ENCODE measurements at places on chromosomes 2 and 18.
A peak's percentile ranks its signal among the peaks of the same experiment; 100 is the strongest.

DNA sequence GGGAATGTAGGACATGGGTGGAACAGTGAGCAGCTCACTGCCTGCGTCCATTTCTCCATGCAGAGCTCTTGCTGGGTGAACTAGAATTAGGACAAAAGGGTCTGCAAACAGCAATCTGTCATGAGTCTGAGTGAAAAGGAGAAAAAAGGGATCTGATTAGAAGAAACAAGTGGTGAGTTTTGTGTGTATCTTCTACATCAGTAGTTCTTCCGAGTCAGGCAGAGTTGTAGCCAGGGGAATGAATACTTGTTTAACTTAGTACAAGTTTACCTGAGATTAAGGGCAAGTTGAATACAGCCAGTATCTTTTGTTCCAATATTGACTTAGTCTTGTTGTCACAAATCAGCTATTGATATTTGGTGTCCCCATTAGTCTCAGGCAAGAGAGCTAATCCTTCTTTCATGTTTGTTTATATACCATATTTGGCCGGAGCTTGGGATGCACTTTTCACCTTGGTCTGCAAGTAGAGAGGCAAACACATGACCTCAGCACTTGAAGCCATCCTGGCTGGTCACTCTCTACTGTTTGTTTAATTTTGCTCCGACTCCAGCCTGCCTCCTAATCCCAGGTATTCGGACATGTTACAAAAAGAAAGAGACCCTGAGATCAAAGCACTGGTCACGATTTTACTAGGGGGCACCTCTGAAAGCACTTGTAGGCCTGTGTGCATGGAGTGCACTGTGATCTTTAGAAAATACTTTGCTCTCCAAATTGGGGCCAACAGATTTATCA is 211.0 kb upstream of the NT5C1B start:
- no peak for DNase-seq

DNA sequence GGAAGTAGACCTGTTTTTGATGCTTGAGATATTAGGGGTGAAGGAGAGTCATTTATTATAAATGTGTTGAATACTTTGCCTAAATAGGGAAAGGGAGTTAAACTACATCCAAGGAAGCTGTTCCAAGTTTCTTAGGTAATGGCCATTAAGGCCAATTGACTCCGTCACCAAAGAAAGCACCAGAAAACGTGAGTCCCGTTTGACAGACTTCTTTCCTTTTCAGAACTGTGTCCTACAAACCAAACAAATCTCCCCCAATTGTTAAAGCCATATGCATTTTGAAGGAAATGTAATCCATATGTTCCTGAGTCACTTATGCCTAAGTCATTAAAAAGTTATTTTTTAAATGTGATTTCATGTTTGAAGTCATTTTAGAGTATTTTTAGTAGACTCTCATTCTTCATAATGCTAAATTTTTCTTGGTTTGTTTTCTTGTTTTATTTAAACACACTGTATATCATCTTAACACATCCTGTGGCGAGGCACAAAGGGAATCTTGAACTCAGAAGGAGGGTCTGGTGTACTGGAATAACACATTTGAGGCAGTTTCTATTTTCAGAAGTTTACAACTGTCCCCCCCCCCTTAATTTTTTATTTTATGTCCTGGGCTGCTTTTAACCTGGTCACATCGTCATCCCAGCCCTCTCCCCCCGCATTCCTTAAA is 133.7 kb downstream of the RHBDD1 start:
- no peak for DNase-seq

GRCh38 chr2:30359644-30360167 is 87.3 kb upstream of the LCLAT1 start:
- DNase-seq, result no peak

DNA sequence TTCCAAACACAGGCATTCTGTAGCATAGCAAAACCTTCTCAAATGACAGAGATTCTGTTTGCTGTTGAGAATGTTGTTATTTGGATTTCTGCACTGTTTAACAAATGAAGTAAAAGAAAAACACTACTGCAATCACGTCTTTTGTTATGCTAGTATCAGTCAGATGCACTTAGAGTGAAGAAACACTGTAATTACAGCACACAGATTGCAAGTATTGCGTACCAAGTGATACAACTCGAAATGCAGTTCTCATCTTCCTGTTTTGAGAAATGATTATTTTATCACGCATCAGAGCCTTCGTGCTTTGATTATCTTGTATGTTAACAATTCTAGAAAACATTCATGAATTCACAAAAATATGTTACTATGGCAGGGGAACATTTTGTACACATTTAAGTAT is 41.8 kb upstream of the KLF11 start:
- no peak for DNase-seq

DNA sequence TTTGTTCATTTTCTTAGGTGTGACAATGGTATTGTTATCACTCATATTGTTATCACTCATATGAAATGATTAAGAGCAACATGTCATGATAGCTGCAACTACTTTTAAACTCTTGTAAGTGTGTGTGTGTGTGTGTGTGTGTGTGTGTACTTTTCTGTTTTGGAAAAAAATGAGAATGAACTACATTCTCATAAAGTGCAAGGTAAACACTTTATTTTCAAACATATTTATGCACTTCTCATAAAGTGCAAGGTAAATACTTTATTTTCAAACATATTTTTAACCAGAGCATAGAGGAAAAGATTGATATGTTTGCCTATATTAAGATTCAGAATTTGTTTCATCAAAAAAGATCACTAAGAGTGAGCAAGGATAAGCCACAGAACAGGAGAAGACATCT is 99.8 kb downstream of the TEX51 start:
- no peak for DNase-seq

DNA sequence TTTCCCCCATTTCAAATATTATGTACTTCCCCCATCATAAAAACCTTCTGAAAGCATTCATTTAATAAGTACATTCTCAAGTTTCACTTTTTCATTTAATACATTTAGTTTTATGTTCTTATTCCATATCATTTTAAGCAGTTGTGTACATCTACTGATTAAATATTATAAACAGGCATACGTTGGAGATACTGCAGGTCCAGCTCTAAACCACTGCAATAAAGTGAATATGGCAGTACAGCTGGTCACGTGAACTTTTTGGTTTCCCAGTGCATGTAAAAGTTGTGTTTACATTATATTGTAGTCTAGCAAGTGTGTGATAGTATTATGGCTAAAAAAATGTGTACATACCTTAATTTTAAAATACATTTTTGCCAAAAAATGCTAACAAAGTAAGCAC is 48.7 kb downstream of the TET3 start:
- DNase-seq, result no peak

DNA sequence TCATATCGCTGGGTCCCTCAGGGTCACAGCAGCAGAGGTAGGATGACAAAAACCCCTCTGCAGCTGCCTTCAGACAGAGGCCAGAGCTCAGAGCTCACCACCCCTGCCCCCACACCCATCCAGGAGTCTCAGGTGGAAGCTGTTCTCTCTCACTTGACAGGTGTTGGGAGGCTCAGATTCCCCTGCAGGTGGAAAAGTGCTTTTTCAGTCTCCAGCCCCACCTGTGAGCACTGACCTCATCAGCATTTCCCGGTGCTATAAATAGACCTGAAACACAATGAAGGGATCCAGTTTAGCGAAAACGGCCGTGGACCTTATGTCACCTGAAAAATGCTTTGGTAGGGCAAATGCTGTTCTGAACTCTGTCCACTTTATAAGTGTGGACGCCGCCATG is 254.9 kb downstream of the NDUFA10 start:
- DNase-seq, result no peak

DNA sequence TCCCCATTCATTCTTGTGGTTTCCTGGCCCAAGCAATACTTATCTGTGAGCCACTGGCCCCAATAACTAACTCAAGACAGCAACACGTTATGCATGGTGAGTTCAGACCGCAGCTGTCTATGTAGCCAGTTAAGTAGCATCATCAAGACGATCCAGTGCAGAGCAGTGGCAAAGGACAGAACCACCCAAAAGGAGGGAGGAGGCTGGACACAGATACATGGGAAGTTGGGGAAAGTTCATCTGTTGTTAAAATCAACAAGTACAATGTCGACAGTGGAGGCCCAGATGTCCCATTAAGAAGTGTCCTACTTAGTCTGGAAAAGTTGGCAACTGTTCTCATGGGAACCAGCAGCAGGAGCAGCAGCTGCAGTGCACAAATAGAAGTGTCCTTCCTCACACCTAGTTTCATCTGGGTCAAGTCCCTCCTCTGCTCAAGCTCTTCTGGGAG is 106.9 kb upstream of the THOC1 start:
- no peak for DNase-seq

DNA sequence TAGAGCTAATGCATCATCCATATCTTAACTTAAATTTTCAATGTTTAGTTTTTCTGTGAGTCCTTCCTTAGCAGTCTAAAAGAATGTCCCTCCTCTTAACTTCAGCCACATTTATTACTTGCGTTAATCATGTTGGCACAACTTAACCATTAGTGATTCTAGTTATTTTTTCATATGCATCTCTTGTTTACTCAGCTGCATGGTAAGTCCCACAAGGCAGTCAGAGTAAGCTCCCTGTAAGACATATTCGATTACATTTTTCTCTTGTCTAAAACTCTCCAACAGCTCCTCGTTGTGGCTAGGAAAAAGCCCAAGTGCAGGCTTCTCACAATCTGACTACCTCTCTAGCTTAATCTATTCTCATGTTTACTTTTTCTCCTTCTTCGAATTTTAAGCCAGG is 2045.3 kb upstream of the PIK3C3 start:
- no peak for DNase-seq

DNA sequence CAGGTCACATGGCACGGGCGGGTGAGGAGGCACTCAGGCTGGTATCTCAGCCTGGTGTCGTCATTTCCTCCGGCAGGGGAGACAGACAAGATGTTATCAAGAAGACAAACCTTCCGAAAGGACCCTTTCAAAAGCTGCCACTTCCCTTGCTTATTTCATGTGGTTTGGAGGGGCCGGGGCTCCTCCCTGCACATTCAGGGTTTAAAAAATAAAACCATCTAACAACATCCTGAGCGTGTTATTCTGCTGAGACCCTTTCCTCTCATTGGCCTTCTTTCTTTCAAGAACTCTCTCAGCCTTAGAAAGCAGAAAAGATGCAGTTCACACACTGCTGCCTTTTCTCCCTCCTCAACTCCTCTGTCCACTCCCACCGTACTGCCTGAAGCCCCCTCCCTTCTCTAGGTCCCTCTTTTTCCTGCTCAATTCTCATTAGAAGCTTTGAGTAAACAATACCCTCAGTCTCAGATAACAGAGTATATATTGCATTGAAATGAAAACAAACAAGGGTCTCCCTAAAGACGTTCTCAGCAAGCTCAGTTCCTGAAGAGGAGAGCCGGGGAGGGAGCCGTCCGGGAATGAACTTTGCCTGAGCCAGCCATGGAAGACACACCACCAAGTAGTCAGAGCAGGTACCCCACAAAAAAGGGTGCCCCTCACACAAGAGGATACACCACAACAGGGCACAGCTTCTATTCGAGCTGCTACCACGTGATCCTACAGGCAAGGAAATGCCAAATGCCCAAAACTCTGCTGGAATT is 9.7 kb downstream of the SMAD7 start:
- DNase-seq, result peak; percentile 92

GRCh38 chr2:32626639-32627221 is 1.1 kb upstream of the TTC27 start:
- DNase-seq, result no peak

Data from activated CD8-positive, alpha-beta memory T cell treated with anti-CD3 and anti-CD28 coated beads, Interleukin-2, amount 10 ng/mL, durations not matched to agents 7 days and 5 days (primary cell).